ENCODE measurements at places on chromosomes 16 and 17. TPM values are rescaled to one million over a fixed set of nuclear protein-coding genes. Genes with fewer than 3 reads are reported as not detected.
A peak's percentile ranks its signal among the peaks of the same experiment; 100 is the strongest.

DNA sequence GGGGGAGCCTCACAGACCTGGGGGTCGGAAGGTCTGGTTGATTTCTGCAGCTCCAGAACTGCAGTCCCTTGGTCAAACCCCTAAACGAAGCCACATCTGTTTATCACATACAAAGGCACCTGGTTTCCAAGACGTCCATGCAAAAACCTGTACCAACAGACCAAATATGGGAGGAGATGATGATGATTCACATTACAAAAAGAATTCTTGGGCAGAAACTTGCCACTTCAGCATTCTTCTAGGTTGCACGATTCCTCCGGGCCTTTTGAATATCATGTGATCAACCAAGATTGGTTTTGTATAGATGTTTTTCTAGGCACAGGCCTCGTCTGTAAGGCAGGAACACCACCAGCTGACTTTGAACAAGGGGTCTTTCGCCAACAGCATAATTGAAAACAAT, 466.3 kb downstream of the SOX9 start:
- no peak for DNase-seq

CCDC154 gene
- 3.3 TPM for total RNA-seq

GRCh38 chr16:86334079-86334635, 176.2 kb upstream of the FOXF1 start:
- no peak for DNase-seq

OR1E1 gene
- not detected for total RNA-seq

ZNF624 gene
- 17.1 TPM for total RNA-seq

DNA sequence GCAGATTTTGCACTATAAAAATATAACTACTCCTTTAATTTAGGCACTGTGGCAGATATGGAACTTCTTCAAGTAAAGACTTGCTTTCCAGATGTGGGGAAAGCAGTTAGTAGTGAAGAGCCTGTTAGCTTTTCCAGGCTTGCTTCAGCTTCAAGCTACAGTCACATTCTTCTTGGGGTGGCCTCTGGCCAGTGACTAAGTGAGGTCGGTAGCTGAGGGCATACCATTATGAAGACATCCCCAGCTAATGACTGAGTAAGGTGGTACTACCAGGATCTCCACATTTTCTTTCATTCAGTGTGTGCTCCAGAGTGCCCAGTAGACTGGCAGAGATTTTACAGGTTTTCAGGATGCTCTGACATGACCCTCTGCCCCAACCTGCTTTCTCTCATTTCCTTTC, 167.1 kb upstream of the KIF2B start:
- no peak for DNase-seq

- DNase-seq: no peak
Measured at GRCh38 chr16:68645494-68646388, 631 bp downstream of the CDH3 start.

GRCh38 chr17:62807812-62808575, at the start of gene MARCHF10:
Gene MARCHF10, minus strand, starts transcription at chr17:62808314. Its CDS starts 6,579 bp downstream, at chr17:62801735.
- DNase-seq: no peak

CDH11 gene
- total RNA-seq: 238 TPM

DNA sequence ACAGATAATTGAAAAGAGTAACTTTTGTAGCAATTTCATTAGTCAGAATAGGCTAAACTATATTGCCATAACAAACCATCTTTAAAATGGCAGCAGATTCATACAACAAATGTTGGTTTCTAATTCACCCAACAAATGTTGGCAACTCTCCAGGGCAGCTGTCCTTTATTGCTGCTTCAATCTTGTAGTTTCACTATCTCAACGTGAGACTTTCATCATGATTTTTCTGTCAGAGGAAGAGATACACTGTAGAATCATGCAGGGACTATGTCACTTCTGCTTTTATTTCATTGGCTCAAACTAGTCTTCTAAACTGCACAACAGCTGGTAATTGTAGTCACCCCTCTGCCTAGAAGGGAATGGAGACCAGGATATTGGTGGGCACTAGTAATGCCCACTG, 174.2 kb downstream of the TANC2 start:
- no peak for DNase-seq

DNA sequence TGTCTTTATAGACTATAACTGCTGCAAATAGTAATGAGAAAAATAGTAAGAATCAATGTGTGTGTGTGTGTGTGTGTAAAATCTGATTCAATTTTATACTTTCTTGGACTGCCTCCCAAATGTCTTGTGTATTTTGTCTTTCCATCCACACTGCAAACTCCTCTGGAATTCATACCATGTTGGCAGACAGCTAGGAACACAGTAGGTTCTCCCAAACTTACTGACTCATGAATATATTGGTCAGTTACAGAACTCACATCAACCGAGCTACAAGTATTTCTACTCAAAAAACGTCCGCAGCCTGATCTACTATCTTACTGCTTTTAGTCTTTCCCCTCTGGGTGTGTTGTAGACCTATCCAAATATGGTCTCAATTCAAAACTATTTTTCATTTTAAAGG, 542.7 kb upstream of the PSMD7 start:
- no peak for DNase-seq

- DNase-seq: no peak
Measured at GRCh38 chr17:68182011-68182306, 65.9 kb upstream of the AMZ2 start.

DNA sequence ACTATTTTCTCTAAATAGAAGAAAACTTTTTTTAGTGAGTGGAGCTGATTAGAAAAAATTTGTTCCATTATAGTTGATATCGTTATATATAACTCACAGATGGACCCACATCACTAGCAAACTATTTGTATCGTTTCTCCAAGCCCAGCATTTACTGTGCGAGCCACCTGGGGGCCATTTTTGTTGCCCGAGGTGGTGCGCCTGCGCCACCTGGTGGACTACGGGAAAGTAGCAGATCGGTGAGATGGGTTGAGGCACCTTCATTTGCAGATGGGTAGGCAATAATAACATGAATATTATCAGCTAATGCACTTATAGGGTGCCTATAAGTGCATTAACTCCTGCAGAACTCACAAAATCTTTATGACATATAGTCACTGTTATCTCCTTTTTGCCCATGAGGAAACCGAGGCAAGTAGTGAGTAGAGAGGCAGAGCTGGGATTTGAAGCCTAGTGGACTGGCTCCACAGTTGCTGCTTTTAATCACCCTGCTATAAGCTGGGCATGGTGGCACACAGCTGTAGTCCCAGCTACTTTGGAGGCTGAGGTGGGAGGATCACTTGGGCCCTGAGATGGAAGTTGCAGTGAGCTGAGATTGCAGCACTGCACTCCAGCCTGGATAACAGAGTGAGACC, 23.2 kb upstream of the NTN1 start:
- DNase-seq: no peak

DNA sequence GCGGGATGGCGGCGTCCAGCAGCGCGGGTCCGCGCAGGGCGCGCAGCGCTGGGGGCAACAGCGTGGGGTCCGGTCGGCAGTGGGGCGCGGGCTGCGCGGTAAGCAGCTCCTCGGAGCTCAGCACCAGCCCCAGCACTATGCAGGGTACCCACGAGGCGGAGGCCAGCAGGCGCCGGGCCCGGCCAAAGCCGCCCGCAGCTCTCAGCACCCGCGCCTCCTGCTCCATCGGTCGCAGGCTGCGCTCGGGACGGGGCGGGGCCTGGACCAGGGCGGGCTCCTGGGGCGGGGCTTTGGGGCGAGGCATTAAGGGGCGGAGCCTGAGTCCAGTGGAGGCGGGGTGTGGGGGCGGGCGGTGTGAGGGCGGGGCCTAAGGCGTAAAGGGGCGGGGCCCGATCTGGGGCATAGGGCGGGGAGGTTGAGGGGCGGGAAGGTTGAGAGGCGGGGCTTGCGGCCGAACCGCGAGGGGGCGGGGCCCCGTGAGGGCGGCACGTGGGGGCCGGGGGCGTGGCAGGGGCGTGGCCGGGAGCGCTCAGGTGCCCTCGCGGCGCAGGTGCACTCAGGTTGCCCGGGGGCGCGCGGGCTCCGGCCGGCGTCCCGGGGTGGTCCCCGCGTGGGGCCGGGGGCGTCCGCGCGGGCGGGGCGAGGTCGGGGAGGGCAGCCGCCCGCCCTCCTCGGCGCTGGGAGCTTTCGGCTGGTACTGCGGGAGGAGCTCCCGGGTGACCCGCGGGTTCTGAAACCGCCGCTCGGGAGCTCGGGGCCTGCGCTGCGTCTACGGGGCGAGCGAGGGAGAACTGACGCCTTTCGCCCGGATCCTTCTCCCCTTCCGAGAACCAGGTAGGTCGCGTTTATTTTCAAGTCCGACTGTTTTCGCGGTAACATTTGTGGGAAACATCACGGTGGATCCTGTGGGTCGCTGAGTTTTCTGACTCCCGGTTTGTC, 1.4 kb upstream of the SLC22A31 start:
- DNase-seq: peak; percentile 85

CSH1 gene
- total RNA-seq: not detected

DNA sequence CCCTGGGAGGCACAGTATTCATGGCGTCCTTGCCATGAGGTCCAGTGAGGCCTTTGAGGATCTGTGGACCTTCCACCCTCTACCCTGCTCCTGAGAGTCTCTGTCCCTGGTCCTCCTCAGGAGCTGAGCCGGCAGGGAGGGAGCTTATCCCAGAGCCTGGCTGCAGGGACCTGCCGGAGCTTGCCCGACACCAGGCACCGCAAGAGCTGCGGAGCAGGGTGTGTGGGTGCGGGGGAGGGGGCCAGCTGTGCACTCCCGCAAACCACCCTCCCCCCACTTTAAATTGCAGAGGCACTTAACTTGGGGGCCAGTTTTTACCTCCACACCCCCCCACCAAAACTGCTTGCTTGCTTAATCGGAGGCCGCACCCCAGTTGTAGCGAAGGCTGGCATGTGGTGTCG, 609 bp upstream of the ZNF750 start:
- DNase-seq: peak; percentile 38

CES1 gene
- 45.2 TPM for total RNA-seq

DNA sequence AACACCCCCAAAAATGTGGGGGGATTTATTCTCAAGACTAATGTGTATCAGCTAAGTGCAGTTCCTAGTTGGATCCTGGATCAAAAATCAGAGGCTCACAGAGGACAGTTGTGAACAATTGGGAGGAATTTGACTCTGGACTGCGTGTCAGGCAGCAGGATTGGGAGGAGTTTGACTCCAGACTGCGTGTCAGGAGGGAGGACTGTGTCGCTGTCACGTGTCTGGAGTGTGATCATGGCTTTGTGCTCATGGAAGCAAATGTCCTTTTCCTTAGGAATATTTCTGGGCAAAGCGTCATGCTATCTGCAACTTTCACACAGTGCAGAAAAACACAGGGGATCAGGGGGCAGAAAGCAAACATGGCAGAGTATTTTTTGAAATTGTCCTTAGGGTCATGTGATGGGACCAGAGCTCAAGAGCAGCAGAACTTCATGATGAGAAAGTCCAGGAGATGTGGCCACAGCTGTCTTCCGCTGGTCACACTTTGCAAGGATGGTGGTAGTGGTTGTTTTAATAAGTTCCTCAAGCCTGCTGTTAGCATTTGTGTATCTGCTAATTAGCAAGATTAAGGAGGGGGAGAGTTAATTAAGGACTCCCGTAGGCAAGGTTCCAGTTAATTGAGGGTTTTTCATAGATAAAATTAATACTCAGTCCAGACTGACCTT, 122.0 kb upstream of the CHMP6 start:
- no peak for DNase-seq

UMOD gene
- total RNA-seq: not detected

DNA sequence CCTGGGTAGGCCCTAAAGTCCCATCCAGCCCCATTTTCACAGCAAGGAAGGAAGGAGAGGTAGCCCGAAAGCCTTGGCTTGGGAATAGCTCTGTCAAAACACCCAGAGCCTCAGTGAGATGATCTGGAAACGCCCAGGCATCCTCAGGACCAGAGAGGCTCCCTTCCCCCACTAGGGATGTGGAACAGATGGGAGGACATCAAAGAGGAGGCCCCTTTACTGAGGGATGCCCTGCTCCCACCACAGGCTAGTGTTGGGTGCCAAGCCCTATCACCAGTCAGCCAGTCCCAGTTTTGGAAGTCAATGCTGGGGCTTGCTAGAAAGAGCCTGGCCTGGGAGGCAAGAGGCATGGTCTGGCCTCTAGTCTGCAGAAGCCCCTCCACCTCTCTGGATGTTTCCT, 4.7 kb downstream of the TPPP3 start:
- no peak for DNase-seq

DNA sequence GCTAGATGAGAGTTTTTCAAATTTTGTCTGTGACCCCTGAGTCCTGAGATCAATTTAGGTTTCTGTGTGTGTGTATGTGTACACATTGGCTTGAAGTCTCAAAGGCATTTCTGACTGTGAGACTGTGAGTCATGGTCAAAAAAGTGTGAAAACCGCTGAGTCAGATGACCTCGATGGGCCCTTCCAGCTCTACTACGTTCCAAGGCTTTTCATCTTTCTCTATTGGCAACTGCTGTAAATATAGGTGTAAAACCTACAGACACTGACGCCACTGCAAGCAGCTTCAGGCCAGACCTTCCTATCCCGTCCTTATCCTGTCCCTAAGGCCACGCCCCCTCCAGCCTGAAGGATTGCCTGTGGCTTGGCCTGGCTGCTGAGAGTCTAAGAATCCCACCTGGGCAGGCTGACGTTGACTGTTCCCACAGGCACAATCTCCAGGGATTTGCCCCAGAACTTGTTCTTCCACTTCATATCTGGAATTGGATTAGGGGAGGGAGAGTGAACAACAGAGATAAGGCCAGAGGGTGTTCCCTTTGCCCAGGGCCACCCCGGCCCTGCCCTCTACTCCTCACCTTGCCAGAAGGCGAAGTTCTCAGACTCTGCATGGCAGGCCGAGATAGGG, 11.3 kb downstream of the OSBPL7 start:
- peak; percentile 58 for DNase-seq

DNA sequence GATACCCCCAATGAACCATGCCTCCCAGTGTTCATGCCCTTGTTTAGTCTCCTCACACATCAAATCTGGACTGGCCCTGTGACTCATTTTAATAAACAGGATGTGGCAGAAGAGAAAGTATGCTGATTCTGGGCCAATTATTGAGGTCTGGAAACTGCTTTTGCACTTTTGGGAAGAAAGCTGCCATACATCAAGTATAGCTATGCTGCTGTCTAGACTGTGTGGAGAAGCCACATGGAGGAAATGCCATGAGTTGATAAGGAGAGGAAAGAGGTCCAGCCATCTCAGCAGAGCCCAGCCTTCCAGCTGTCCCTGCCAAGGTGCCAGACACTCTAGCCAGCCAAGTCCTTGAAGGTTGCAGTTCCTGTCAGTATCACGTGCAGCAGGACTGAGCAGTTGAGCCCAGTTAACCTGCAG, 16.7 kb downstream of the RPRML start:
- peak; percentile 7 for DNase-seq

GRCh38 chr16:57106767-57107166, 14.4 kb downstream of the CPNE2 start:
- DNase-seq: no peak

MYCBPAP gene
- 3.3 TPM for total RNA-seq

DNA sequence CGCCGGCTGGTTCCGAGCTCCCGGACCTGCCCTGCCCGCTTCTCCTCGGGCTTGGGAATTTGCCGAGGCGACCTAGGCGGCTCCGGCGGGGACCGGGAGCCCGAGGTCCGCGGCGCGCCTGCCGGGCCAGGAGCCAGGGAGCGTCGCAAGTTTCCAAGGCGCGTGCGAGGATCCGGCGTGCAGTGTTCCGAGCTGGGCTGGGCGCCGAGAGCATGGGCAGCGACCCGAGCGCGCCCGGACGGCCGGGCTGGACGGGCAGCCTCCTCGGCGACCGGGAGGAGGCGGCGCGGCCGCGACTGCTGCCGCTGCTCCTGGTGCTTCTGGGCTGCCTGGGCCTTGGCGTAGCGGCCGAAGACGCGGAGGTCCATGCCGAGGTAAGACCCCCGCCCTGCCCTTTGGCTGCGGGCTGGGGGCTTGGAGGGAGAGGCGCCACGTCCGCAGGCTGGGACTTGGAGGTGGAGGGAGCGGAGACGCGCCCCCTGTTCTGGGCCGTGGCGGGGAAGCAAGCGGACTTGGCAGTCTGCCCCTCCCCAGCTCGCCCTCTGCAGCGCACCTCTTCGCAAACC, 668 bp downstream of the MMP15 start:
- no peak for DNase-seq

GRCh38 chr17:48027322-48027981, 10.1 kb downstream of the COPZ2 start:
- DNase-seq: no peak
